ENCODE measurements at places on chromosomes 6 and 20.

- no peak for DNase-seq
Observed at GRCh38 chr20:11296221-11296620, 621.5 kb upstream of the BTBD3 start.

DNA sequence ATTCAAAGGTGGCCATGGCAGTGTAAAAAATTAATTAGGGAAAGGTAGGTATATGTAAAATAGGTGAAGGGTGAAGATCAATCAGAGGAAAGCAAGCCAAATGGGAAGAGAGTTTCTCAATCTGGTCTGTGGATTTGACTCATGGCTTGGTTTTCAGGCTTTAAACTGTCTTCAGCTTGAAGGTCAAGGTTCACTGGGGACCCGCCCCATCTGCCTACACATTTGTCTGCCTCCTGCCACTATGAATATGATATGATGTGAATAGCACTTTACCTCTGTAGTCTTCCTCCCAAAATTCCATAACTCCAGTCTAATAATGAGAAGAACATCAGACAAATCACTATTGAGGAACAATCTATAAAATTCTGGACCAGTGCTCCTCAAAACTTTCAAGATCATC is 32.3 kb upstream of the THEMIS start:
- DNase-seq, result no peak

- no peak for DNase-seq
Observed at GRCh38 chr6:21390532-21391213, 202.9 kb upstream of the SOX4 start.

GRCh38 chr20:54726687-54727300 is 251.4 kb downstream of the DOK5 start:
- no peak for DNase-seq

GRCh38 chr6:44176762-44177509 is 18.3 kb downstream of the CAPN11 start:
- no peak for DNase-seq

DNA sequence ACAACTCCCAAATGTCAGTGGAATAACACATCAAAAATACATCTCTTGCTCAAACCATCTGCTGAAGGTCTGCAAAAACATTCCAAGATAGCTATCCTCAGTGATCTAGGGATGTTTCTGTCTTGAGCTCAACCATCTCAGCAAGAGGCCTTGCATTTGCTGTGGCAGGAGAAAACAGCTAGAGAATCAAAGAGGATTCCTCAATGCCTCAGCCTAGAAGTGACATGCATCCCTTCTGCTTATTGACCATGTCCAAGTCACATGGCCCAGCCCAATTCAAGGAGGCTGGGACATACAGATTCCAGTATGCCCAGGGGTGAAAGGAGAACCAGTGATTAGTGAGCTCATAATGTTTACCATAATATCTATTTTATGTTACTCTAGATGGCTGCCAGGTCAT is 269.5 kb downstream of the PLCB1 start:
- DNase-seq, result no peak

GRCh38 chr6:23456396-23456795 is 669.6 kb upstream of the NRSN1 start:
- DNase-seq, result no peak

DNA sequence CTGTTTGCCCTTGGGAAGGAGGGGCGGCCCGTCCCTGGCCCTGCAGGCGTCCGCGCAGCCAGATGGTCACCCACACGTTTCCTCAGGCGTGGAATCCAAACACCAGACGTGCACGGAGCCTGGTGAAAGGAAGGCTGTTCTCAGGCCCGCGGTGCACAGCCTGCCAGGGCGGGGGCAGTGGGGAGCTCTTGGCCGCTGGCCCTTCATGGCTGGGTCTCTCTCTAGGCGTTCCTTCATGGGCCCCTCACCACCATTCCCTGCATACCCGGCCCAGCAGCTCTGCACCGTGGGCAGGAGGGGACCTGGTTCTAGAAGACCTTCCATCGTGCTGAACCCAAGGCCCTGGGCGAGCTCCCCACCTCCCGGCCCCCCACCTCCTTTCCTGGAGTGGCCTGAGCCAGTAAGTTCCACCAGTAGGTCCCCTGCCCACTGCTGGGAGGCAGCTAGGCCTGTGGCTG is 30.4 kb upstream of the SMOC2 start:
- DNase-seq, result no peak

DNA sequence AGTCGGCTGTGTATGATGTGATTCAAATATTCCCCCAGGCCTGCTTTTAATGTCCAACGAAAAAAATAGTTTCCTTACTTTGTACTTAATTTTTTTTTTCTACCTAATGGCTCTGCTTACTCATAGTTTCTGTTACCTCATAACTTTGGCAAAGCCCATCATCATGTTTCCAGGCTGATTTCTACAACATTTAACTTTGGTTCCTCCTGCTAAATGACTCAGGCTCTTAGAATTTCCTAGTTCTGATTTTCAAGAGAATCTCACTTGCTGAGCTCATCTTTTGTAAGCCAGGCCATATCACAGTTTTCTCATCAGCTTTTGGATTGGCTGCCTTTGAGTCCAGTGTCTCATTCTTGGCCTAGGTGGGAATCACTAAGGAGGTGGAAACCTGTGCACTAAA is 323.1 kb downstream of the HDGFL1 start:
- no peak for DNase-seq

- DNase-seq, result no peak
Observed at GRCh38 chr20:19649041-19649440, 109.0 kb upstream of the RIN2 start.

DNA sequence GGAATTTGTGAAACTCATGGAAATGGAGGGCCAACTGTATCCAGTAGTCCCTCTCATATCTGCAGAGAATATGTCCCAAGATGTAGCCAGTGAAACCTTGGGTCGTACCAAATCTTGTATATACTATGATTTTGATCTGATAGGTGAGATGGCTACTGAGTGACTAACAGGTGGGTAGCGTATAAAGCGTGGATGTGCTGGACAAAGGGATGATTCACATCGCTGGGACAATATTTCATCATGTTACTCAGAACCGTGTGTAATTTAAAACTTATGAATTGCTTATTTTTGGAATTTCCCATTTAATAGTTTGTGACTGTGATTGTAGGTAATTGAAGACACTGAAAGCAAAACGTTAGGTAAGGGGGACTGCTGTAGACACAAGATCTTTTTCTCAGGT is 144.1 kb downstream of the SMAP1 start:
- no peak for DNase-seq

DNA sequence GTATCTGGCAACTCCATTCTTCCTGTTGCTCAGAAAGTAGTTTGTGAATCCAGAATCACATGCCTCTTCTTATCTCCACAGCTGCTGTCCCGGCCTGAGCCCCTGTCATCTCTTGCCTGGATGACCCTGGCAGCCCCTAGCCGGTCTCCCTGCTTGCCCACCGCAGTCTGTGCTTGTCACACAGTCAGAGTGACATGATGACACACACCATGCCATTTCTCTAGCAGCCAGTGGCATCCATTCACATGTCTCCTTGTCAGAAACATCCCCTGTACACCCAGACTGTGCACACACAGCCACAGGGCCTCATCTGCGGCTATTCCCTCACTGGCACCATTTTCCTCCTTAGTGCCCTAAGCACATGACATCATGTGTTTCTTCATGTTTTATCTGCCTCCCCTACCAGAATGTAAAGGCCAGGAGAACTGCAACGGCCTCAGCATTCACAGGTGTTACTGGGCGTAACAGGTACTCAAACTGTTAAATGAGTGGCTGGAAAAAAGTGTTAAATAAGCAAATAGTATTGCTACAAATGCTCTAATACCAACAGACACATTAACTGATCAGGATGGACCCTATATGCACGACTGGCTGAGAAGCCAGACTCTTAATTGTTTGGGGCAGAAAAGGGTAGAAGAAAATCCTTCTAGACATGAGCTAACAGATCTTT is 9.6 kb downstream of the ABHD12 start:
- DNase-seq, result no peak

DNA sequence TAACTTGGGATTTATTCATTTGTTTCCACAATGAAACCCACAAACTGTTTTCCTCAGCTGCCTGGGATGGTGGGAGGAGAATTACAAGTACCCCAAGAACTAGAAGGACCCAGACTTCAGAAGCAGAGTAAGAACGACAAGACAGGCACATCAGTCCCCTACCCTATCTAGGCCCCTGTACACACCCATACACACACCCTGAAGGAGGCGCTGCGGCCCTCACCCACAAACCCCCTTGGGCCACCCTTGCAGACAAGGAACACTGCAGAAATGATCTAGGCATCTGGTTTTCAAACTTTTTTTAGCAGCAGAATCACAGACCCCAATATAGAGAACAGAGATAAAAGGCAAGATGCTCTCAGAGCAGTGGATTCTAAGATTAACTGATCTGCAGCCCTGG is 55.0 kb downstream of the TRERF1 start:
- no peak for DNase-seq

- no peak for DNase-seq
Observed at GRCh38 chr6:106186172-106186571, 100.0 kb downstream of the PRDM1 start.

Data from activated naive CD4-positive, alpha-beta T cell treated with anti-CD3 and anti-CD28 coated beads, Interleukin-2, amount 50 U/mL, for 16 hours (primary cell).